Activated CD4-positive, alpha-beta memory T cell treated with anti-CD3 and anti-CD28 coated beads for 36 hours (primary cell): ENCODE measurements at places on chromosomes 11 and 22. TPM values are rescaled to one million over a fixed set of nuclear protein-coding genes. Genes with fewer than 3 reads are reported as not detected.

DNA sequence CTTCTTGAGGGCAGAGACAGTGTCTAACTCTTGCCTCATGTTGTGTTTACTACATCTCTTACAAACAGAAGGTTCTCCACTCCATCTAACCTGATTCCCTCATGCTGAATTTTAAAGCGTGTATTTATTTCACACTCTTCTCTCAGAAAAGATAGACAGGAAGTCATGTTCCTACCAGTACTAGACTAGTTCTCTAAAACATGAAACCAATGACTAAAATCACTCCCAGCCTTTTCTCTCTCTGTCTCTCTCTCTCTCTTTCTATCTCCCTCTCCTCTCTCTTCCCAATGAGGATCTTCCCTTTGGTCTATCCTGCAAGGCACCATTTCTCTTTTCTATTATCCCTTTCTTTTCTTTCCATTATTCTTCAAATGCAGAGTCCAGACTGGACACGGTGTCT lies 391.9 kb upstream of the CADM1 start:
- no peaks in the 10 kb centered on the region for H3K36me3 ChIP-seq
- H3K4me1 ChIP-seq, result no peaks in the 10 kb centered on the region
- H3K4me3 ChIP-seq, result no peak overlapping the region
- H3K27ac ChIP-seq, result no peak overlapping the region

DNA sequence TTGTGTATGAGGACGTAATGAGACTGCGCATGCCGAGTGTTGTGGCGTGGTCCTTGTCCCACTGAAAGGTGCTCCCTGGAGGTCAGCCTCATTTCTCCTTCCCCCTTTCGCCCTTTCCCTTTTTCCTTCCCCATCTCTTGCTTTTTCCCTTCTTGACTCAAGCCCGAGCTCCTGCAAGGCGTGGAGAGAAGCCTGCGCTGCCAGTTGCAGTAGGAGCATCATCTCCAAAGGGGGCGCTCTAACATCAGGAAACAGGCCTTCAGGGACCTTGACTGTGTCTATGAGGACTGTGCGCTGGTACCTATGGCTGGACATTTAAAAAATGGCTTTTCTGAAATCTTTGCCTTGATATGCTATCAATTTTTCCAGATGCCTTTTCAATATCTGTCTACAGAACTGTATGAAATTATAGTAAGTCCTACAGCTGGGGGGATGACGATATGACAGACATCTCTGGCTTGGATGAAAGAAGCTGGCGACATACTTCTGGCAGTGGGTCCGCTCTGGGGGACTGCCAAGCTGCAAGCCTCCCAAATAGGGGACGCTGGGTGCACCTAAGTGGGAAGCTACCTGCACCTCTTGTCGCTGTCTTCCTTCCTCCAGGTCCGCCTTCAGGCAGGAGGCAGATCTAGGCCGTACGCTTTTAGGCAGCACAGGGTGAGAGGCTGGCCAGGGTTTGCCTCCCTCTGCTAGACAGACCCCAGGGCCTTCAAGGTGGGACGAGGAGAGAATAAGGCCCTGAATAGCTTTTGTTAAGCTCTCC lies 96.5 kb downstream of the NXPE2 start:
- no peaks in the 10 kb centered on the region for H3K4me1 ChIP-seq
- H3K27me3 ChIP-seq, result peaks cover 9% of the 10 kb centered on the region
- H3K27ac ChIP-seq, result no peak overlapping the region
- H3K36me3 ChIP-seq, result no peaks in the 10 kb centered on the region

DNA sequence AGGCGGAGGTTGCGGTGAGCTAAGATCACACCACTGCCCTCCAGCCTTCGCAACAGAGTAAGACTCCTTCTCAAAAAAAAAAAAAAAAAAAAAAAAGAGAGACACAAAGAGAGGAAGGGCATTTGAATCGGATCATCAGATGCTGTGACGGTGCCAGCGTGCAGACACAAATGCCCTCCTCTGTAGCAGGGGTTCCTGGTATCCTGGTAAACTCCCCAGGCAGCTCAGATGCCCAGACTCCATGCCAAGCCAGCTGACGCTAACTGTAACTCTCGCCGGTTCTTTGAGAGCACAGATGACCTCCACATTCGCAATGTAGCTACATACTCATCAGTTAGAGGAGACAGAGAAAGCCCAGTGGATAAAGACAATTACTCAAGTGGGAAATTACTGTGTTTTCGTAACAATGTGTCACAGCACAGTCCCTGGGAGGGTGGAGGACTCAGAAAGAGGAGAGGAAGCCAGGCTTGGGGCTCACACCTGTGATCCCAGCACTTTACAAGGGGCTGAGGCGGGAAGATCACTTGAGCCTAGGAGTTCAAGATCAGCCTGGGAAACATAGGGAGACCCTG lies 153.1 kb downstream of the BRD1 start:
- no peak overlapping the region for H3K4me3 ChIP-seq
- no peak for DNase-seq
- H3K27ac ChIP-seq, result no peak overlapping the region

GRCh38 chr22:30161051-30161469 lies 80.8 kb downstream of the HORMAD2 start:
- no peak overlapping the region for H3K4me3 ChIP-seq
- H3K4me1 ChIP-seq, result peaks cover 55% of the 10 kb centered on the region
- DNase-seq, result no peak
- H3K27me3 ChIP-seq, result peaks cover 2% of the 10 kb centered on the region

GRCh38 chr11:57213342-57214097 lies 23.5 kb downstream of the APLNR start:
- no peaks in the 10 kb centered on the region for H3K36me3 ChIP-seq
- H3K27me3 ChIP-seq, result peaks cover 7% of the 10 kb centered on the region
- DNase-seq, result no peak
- H3K4me1 ChIP-seq, result no peaks in the 10 kb centered on the region
- H3K27ac ChIP-seq, result no peak overlapping the region

Gene SHISAL1
- not detected for total RNA-seq

GRCh38 chr22:30212363-30212995 lies 34.1 kb downstream of the LIF start:
- no peaks in the 10 kb centered on the region for H3K36me3 ChIP-seq
- H3K4me3 ChIP-seq, result no peak overlapping the region
- peaks cover 13% of the 10 kb centered on the region for H3K4me1 ChIP-seq
- H3K27me3 ChIP-seq, result no peaks in the 10 kb centered on the region

Gene BRSK2
- total RNA-seq, result 0.64 TPM

DNA sequence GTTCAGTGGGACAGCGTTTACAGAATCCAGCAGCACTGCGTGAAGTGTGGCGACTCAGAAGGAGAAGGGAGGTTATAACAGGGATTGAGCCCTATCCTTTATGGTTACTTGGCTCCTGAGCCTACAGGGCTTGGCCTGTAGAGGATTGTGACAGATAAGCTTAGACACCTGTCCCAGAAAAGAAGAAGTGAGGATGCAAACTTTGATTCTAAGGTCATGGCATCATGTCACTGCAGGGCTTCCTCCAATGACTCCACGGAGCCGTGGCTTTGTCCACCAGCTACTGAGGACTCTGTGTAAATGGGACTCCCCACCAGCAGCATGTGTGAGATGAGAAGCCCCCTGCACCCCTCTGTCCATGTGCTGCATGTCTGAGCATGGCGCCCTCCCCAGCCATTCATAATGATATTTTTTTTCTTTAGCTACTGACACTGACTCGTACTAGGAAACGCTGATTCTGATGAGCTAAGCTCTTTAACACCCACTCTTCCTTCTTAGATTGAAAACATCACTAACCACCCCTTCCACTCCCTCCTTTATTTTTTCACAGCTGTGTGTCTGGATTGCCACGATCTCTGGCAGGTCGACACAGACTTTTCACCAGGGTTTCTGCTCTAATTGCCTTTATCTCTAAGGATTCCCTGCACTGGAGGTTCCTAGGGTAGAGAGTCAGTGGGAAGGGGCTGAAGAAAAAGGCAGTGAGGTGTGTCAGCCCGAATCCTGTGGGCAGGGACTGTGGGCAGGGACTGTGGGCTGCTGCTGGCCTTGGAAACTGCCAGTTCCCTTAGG lies 65.5 kb upstream of the TTC12 start:
- no peak overlapping the region for H3K27ac ChIP-seq
- DNase-seq, result no peak
- no peaks in the 10 kb centered on the region for H3K36me3 ChIP-seq
- peaks cover 3% of the 10 kb centered on the region for H3K4me1 ChIP-seq
